Inflammatory macrophage treated with lipopolysaccharide for 4 hours (primary cell): ENCODE measurements at places on chromosomes 1 and 21.

- no peak for DNase-seq
Observed at GRCh38 chr1:170114906-170115305, 30.9 kb upstream of the NTMT2 start.

- no peak for DNase-seq
Observed at GRCh38 chr1:5742801-5743200, 249.4 kb downstream of the NPHP4 start.

DNA sequence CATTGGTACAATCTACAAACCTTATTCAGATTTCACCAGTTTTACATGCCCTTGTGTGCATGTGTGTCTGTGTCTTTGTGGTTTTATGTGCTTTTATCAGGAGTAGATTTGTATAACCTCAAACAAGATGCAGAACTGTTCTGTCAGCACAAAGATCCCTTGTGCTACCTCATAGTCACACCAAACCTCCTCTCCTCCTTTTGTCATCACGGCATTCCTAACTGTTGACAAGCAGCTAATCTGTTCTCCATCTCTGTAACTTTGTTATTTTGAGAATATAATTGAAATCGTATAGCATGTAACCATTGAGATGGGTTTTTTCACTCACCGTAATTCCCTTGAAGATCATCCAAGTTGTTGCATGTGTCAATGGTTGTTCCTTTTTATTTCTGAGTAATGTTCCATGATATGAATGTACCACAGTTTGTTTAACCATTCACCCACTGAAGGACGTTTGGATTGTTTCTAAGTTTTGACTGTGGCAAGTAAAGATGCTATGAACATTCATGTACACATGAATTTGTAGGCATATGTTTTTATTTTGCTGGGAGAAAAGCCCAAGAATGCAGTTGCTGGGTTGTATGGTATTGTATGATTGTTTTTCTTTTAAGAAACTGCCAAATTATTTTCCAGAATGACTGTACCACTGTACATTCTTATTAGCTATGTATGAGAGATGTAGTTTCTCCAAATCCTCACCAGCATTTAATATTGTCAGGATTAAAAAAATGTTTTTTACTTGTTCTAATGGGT lies 78.1 kb upstream of the B3GALT2 start:
- DNase-seq: no peak

DNA sequence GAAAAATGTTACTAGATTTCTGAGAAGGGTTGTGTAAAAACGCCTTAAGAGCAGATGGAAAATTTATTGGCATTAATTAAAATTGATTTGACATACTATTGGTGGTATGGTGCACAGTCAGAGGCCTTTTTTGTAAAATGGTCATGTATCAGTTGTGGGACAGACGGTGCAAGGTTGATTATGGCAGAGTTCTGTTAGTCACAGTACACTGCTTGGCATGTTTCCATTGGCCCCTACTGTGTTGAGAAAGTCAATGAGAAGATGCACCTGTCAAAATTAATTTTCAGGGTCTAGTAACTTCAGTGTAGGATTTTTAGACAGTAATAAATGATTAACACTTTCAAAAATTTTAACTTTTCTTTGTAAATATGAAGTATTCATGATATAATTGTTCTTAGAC lies 4.4 kb downstream of the B3GALT2 start:
- no peak for DNase-seq

DNA sequence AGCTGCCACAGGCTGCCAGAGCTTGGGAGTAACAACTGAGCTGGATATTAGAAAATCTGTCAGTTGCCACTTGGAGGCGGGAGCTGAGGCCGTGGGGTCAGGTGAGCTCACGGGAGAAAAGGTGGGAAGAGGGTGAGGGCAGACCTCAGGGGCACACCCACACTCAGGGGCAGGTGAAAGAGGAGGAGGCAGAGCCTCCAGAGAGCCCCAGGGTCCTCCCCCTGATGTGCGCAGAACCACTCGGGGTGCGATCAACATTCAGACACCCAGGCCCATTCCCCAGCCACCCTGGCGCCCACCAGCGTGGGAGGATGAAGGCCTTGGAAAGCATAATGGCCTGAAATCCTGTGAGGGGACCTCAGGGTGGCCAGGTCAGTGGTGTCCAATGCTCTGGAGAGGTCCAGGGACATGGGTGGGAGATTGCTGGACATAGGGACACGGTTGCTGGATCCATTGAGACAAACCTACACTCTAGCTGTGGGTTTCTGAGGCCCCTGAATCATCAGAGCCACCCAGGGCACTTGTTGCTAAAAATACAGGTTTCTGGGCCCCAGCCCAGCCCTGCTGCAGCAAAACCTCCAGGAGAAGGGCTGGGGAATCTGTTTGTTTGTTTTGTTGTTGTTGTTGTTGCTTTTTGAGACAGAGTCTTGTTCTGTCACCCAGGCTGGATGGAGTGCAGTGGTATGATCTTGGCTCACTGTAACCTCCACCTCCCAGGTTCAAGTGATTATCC lies 49.4 kb upstream of the GPR153 start:
- DNase-seq: no peak

DNA sequence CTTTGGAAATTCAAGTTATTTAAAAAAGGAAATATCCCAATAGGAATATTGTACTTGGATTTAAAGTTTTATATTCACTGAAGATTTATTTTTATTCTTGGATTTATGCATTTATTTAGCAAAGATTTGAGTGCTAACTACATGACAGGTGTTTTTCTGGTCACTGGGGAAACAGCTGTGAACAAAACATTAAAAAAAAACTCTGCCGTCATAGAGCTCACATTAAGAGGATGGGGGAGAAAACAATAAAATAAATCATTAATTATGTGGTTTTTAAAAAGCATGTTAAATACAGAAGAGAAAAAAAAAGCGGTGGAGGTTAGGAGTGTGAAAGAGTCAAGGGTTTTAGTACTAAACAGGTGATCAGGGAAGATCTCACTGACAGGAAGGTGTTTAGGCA lies 149.9 kb downstream of the GALNT2 start:
- no peak for DNase-seq

- no peak for DNase-seq
Observed at GRCh38 chr1:107200631-107201030, 59.8 kb downstream of the NTNG1 start.
